Hepatic stellate cell (primary cell): ENCODE measurements at places on chromosomes 11 and 22.

DNA sequence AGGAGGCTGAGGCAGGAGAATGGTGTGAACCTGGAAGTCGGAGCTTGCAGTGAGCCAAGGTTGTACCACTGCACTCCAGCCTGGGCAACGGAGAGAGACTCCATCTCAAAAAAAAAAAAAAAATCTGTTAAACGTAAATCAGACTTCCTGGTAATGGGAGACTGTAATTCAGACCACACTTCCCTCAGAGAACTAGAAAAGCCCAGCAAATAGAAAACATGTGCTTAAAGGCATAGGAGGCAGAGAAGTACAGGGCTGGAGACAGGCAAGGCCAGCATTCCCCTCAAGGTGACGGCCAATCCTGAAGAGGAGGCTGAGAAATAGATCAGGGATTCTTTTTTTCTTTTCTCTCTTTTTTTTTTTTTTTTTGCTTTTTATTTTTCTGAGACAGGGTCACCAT is 8.2 kb downstream of the GGT5 start:
- no peak for DNase-seq

GRCh38 chr22:23884140-23884539 is 10.0 kb upstream of the MIF start:
- no peak for DNase-seq

GRCh38 chr11:66432597-66432996 is 6.1 kb downstream of the MRPL11 start:
- no peak for DNase-seq

DNA sequence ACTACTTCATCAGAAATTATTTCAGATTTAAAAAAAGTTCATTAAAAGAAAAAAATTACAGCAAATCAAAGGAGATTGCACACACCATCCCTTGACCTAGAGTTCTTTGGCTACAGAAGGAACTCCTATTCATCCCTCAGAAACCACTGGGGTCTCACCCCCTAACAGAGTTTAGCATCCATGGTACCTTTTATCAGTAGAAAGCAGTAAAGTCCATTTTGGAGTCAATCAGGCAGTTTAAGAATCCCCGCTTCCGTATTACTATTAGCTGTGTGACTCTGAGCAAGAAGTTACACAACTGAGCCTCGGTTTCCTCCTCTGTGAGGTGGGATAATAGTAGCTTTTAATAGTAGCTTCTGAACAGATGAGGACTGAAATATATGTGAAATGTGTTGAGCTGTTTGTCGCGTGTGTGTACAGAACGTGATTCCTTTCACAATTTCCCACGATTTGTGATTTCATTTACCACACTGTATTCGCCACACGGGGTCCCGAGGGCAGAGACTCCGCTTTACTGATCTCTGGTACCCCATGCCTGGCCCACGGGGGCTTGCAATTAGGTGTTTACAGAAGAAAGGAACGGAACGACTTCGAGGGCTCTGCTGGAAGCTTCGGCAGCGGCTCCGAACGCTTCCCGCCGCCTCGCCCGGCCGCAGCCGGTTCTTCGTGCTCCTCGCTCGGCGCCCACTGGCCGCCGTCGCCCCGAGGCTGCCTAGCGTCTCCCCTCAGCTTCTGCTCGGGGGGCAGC is 72.5 kb upstream of the ZBED5 start:
- no peak for DNase-seq

DNA sequence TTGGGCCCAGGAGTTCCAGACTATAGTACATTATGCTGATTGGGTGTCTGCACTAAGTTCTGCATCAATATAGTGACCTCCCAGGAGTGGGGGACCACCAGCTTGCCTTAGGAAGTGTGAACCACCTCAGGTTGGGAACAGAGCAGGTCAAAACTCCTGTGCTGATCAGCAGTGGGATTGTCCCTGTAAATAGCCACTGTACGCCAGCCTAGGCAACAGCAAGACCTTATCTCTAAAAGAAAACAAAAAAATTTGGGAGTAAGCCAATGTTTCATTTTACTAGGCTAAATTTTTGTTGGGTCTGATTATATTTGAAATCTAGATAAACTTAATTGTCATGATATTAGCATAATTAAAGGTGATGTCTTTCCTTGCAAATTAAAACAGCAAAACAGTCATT is 3.4 kb downstream of the DEPDC5 start:
- no peak for DNase-seq

- DNase-seq: no peak
Observed at GRCh38 chr11:26704249-26704648, 17.6 kb downstream of the SLC5A12 start.

GRCh38 chr22:24247564-24248344 is 2.9 kb upstream of the GGT5 start:
- peak; percentile 97 for DNase-seq

GRCh38 chr11:35878741-35879140 is 65.1 kb upstream of the LDLRAD3 start:
- DNase-seq: no peak

DNA sequence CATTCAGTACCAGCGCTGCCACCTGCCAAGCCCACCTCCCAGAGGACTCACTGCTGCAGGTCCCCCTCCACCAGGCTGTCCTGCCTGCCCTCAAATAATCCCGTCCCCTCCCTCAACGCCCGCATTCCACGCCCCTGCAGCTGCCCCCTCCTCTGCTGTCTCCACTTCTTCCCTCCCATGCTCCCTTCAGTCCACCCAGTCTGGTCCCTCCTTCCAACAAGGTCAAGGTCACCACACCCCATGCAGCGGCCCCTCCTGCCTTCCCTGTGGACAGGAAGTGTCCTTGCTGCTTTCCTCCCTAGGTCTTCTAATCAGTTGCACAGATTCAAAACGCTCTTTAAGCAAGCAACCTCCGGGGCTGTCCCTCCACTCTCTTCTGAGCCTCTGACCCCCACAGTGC is 12.1 kb downstream of the MACROD1 start:
- no peak for DNase-seq

DNA sequence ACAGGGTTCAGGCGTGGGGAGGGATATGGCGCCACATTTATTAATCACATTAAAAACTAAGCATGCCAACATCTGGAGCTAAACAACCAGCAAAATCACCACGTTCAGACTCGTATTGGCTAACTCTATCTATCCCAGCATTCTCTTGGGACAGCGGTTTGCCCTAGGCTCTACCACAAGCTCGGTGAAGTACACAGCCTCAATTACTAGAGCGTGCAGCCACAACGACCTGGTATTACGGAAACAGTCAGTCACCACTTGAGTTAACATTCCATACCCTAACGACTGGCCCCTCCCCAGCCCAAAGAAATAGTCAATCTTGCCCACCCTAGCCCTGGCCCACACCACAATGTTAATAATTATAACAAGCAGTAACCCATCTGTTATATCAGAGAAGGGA is 32.1 kb downstream of the APOL5 start:
- no peak for DNase-seq

GRCh38 chr11:44758983-44759382 is 32.2 kb downstream of the TSPAN18 start:
- DNase-seq: no peak

- no peak for DNase-seq
Observed at GRCh38 chr11:95682552-95682951, 107.0 kb downstream of the FAM76B start.

GRCh38 chr11:72534371-72535193 is 100.3 kb upstream of the CLPB start:
- peak; percentile 22 for DNase-seq

- DNase-seq: no peak
Observed at GRCh38 chr11:46958777-46959176, 22.2 kb downstream of the CSTPP1 start.

GRCh38 chr11:46588131-46588530 is 5.7 kb downstream of the AMBRA1 start:
- DNase-seq: no peak

DNA sequence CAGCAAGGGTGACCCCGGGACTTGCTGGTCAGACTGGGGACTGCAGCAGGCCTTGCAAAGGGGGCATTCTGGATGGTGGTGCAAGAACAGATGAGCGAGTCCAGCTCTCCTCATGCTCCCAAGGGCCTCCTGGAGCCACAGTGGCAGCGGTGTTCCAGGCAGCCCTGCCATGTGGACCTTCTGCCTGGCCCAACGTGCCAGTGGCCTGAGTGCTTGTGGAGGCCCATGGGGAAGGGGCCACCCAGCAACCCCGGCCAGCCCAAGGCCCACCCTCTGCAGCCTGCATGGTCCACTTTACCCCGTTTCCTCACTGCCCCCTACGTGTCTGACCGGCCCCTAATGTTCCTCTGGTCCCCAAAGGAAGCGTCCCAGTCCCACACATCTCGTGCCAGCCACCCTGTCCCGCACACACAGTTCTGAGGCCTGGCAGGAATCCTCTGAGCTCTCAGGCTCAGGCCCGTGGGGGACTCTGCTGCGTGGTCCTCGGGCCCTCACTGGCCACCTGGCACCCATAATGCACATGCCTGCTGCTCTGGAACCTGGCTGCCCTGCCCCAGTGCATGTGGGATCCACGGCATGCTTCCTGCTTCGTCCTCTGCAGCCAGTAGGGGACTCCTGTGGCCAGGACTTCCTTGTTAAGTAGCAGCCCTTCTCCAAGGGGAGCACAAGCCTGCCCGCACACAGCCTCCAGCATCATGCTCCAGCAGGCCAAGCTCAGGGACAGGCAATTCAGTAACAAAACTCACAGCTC is 85.5 kb downstream of the DGCR2 start:
- DNase-seq: no peak

DNA sequence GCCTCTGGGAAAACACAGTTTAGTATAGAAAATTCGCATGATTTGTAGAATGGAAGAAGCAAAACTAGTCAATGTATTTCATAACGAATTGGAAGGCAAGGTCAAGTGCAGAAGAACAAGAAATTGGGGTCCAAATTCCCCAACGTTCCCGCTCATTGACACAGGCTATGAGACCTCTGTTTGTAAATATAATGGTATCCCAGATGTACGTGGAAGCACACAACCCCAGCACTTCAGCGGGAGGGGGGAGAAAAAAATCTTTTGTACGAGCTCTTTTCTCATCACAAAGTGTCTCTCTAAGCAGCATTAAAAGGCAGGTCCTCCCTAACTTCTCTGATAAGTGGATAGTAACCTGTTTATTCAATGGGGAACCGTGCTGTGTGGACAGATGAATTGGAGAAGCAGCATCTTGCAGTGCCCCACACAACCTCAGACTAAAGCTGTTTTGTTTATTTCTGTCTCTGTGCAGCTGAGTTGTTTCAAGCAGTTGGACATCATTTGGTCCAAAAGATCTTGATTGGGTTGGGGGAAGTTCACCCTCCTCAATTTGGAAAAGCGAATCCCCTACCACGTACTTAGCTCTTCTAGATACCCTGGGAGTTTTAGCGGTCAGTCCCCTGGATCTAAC is 1.1 kb upstream of the GAB2 start:
- DNase-seq: no peak

DNA sequence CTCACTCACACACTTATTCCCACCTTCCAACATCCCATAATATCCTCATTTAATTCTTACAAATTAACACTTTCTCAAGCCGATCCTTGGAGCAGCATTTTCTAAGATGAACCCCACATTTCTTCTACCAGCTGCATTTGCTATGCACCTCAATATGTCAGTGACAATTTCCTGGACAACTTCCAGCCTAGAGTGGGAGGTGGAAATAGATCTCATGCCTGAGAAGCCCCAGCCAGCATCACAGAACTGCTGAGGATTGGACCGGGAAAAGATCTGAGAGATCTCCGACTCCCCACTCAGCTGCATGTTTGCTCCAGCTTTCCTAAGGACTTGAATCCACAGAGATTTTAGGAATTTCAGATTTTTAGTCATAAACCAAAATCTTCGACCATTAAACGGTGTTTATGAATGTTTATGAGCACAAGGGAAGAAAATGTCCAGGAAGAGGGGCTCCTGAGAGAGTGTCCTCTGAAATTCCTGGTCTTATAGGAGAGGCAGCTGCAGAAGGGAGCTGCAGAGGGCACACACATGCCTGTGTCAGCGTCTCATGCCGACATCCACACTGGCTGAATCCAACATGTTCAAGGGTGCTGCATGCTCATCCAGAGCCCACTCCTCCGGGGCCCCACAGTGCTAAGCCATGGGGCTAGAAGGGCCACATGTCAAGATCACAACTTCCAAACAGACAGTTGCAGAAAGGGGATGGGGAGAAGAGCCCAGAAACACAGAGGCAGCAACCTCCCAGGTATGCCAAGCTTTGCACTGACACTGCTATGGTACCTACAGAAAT is 68.6 kb downstream of the MICAL3 start:
- DNase-seq: no peak

DNA sequence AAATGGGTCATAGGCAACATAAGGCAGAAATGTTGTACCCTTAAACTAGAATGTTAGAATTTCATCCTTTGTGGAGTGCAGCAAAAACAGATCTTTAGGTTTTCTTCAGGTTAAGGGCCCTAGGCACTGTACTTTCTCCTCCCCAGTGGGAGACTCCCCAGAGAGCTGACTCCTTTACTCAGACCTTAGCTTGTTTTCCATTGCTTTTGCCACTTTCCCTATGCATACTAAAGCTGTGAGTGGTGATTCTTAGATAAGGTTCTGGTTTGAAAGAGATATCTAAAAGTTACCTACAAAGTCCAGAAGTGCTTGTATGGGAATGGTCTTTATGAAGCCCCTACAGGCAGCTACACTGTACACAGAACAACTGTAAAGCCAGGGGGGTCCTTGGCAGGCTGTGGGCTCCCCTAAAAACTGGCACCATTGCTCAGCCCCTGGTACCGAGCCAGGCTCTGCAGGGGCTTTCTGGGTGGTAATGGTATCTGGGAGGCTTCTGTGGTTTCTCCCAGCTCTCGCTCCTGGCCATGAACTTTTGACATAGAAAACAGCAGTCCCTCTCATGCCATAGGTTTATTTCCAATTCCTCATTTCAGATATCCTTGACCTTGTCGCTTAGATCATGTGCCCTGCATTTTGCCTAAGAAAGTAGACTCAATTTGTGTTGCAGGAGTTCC is 23.2 kb downstream of the AMOTL1 start:
- DNase-seq: no peak

DNA sequence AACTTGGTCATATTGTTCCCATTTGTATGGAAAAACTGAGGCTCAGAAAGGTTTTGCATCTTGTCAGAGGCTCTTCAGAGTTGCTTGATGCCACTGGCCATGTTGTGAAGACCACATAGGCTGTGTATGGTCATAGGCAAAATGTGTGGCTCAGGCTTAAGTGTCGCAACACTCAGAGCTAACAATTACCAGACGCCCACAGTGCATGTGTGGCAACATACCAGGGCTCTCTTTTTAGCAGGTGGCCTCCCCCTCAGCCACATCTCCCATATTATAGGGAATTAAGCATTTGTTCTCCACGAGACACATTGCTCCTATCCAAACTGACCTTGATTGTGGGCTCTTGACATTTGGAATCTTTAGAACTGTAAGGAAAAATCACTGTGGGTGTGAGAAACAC is 802.5 kb downstream of the DLG2 start:
- DNase-seq: no peak
